ENCODE measurements at places on chromosomes 5 and 9.

- peak; percentile 24 for DNase-seq
Observed at GRCh38 chr9:38380230-38380871, 12.2 kb upstream of the ALDH1B1 start.

DNA sequence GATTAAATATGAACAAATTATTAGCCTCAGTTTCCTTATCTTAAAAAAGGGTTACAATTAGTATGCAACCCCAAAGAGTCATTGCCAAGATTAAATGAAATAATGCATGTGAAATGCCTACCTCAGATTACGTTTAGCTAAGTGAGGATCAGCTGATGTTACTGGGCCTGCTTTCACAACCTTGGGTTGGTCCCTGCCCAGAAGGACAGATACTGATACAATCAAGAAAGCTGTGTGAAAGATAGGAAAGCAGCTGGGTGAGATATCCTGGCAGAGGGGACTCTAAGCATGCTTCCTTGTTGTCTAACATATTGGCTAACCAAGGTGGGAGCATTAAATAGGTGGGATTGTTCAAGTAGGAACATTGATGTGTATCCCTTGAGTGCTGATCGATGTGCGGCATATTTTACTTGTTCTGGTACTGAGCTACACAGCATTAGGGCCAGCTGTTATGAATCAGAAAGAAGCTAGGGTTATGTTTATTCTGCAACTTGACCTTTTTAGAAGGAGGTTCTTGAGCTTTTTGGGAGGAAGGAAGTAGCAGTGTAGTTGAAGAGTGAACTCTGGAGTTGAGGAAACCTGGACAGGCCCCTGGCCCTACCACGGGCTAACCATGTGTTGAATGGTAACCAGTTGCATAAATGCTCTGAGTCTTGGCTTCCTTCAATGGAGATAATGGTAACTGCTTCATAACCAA lies 28.9 kb downstream of the SNX24 start:
- DNase-seq: no peak

DNA sequence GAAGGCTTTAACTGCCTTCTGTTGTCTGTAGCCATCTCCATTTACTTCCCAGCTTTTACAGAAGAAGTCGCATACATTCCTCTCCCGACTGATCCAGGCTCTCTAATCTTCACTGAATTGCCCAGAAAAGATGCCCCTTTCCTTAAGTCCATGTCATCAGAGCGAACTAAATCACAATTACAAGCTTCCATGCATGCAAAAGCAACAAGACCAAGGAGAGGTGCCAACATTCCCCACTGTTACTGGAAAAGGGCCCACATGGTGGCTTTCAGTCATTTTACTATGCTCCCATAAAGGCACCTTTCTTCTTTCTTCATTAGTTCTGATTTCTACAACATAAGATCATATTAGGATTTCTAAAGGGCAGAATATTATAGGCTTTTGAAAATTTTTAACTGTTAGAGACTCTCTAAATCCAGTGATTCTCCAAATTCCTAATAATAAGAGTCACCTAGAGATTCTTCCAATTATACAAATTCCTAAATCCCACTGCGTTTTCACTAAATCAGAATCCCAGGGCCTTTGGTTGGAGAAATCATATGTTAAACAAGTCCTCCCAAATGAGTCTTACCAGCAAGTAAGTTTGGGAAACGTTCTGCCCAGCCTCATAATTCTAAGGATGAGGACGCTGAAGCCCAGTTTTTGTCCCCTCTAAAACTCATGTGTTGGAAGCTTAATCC lies 17.0 kb upstream of the ZFR start:
- no peak for DNase-seq

DNA sequence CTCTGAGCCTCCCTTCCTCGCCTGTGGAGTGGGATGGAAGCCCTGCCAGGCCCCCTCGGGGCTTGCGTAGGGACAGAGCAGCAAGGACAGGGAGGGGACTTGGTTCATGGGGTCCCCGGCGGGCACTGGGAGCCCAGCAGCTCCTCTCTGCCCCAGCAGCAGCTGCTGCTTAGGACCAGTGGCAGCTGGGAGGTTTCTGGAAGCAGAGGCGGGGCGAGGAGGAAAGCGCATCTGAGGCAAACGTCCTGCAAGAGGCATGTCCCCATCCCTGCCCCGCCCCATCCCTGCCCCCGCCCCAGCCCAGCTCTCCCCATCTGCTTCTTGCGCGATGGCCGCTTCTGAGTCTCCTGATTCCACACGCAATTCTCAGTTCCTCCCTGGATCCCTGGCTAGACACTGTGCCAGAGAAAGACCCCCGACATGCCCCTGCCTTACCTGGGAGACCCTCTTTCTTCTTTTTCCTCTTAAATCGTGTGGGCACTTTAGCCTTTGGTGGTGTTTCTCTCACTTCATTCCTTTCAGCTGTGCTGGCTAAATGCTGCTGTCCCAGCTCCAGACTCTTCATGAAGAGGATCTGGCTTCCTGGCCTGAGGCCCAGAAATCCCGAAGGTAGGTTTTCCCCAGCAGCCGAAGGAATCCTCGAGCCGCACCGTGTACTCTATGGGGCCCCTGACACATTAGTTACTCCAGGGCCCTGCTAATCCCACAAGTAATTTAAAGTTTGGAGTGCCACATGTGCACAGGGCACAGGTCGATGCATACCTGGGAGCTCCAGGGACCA lies 4.4 kb upstream of the OR2S2 start:
- DNase-seq: no peak

DNA sequence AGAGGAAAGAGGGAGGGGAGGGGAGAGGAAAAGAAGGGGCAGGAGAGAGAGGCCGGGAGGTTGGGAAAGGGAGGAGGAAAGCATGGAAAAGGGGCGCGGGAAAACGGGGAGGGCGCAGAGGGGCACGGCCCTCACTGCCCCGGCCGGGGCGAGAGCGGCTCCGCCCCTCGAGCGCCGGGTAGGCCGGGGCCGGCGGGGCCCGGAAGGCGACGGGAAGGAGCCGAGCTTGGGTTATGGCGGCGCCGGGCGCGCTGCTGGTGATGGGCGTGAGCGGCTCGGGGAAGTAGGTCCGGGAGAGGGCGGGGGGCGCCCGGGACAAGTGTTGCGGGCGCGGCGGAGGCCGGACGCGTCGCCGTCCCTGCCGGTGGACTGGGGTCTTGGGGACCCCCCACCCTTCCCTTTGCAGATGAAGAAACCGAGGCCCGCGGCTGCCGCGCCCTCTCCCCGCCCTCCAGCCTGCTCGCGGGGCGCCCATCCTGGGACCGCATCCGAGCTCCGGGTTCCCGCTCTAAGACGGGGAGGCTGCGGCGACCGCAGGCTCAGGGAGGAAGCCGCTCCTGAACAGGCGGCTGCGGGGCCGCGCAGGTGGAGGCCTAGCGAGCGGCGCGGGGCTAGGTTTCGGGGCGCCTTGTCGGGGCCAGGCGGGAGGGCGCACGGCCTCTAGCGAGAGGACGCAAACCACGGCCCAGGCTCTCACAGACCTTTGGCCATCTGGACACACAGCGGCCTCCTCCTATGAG lies at the start of gene IDNK:
TSS of gene IDNK (plus strand) at position 205 of the 740 bp plus-strand sequence. CDS start at position 234, 29 bp downstream.
- DNase-seq: peak; percentile 62

- no peak for DNase-seq
Observed at GRCh38 chr9:22590336-22591033, 143.9 kb downstream of the DMRTA1 start.

GRCh38 chr5:110752953-110753352 lies 14.1 kb downstream of the SLC25A46 start:
- no peak for DNase-seq

- no peak for DNase-seq
Observed at GRCh38 chr9:127489471-127490115, 38.3 kb downstream of the LRSAM1 start.

GRCh38 chr9:96169484-96169883 lies 132.5 kb downstream of the HSD17B3 start:
- DNase-seq: no peak

GRCh38 chr5:9715891-9716335 lies 85.8 kb upstream of the TAS2R1 start:
- DNase-seq: no peak

- DNase-seq: no peak
Observed at GRCh38 chr9:4193391-4193790, 106.5 kb downstream of the GLIS3 start.

DNA sequence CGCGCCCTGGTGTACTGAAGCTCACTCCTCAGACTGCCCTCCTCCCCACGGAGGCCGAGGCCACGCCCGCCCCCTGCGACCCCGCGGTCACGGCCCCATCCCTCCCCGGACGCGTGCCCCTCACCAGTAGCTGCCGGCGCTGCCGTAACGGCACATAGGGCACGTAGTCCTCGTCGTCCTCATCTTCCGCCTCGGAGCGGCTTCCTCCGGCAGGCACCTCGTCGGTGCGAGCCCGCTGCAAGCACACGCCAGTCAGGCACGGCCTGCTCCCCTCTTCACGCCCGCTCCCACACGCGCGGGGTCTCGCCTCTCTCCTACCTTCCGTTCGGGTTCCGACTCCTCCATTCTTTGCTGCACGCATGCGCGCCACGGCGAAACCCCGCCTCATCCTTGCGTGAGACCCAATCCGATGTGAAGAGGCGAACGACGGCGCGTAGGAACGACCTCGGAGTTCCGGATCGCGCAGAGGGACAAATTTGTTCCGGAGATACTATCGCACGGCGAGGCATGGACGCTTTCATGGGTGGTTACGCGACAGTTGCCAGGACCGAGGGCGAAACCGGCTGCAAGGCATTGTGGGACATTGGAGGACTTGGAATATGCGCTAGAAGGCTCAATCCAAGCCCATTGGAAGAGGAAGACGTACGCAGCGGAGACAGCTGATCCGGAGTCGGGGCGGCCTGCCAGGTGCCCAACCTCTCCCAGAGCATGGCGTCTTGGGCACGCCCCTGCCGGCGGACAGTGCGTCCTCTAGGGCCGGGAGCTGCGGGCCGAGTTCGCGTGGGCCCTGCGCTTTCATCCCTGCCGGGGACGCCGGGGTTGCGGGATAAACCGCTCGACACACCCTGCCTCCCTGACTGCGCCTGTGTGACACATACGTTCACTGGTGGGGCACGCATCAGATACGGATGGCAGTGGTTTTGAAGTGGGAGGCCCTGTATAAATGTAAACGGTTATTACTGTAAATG lies at the start of gene DDX41:
TSS of gene DDX41 (minus strand) at position 361 of the 968 bp plus-strand sequence. CDS start at position 345, 16 bp downstream.
- DNase-seq: peak; percentile 94

GRCh38 chr9:127634021-127634420 lies 21.9 kb downstream of the STXBP1 start:
- no peak for DNase-seq

DNA sequence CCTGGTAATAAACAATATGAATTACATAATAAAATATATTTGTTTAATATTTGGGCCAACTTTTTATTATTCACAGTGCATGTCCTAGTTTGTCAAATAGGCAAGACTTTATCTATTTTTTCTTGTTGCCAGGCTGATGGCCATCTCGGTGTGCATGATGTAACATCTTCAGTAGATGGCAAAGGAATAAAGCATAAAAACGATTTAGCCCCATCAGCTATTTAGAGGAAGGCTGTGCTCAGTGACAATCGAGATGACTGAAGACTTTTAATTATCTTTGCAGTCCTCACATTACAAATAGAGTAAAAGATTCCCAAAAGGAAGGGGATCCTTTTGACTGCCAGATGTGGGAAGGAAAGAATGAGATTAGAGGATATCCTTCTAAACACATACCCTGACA lies 358.5 kb downstream of the PTPRD start:
- peak; percentile 54 for DNase-seq

GRCh38 chr5:10427201-10427600 lies 14.5 kb upstream of the ROPN1L start:
- no peak for DNase-seq

DNA sequence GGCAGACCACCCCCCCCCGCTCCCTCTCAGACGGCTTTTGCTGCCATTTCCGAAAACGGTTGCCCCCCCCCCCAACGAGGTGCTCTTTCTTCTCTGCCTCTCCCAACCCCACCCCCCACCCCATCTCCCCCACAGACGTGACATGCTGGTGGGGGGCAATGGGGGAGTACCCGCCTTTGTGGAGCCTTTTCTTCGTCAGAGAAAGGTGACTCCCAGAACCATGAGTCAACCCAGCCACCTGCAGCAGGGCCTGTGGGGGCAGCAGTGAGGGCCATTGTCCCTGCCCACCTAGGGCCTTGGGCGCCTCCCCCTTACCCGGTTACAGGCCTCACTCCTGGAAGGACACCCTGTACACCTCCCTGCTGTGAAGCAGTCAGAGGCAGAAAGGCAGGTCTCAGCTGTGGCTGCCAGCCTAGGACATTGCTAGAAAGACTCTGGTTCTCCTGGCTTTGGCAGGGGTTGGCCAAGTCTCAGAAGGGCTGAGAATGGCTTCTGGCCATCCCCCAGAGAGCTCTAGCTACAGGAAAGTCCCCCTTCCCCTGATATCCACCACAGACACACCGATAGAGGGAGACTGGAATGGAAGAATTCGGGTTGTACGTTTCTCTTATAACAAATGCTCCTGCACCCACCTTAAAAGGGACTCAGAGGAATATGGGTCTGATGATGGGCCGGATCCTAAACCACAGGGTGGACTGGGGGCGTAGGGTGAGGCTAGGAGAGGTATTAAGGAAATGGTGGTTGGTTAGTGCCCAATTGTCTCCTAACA lies 2.2 kb downstream of the DNAJB5 start:
- DNase-seq: no peak

DNA sequence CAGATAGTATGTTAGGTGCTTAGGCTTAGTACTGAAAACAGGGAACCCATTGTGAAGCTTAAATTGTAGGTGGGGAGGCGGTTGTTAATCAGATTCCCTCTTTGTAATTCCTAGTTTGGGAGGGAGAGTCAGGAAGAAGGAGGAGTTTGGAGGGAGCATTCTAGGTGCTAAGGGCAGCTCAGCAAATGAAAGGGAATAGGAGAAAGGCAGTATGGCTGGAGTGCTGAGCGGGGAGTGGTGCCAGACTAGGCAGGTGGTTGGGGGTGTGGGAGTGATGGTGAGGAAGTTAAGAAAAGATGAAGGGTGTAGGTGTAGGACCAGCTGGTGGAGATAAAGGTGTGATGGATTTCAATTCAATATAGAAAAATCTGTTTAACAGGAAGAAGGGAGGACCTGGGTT lies 11.1 kb upstream of the GARNL3 start:
- no peak for DNase-seq

- DNase-seq: no peak
Observed at GRCh38 chr5:75279321-75279720, 42.6 kb upstream of the ANKRD31 start.

GRCh38 chr5:53151713-53152458 lies 42.3 kb upstream of the MOCS2 start:
- DNase-seq: no peak

- no peak for DNase-seq
Observed at GRCh38 chr9:69572611-69573010, 99.6 kb downstream of the APBA1 start.

- DNase-seq: no peak
Observed at GRCh38 chr5:108728566-108729241, 19.0 kb upstream of the FER start.

DNA sequence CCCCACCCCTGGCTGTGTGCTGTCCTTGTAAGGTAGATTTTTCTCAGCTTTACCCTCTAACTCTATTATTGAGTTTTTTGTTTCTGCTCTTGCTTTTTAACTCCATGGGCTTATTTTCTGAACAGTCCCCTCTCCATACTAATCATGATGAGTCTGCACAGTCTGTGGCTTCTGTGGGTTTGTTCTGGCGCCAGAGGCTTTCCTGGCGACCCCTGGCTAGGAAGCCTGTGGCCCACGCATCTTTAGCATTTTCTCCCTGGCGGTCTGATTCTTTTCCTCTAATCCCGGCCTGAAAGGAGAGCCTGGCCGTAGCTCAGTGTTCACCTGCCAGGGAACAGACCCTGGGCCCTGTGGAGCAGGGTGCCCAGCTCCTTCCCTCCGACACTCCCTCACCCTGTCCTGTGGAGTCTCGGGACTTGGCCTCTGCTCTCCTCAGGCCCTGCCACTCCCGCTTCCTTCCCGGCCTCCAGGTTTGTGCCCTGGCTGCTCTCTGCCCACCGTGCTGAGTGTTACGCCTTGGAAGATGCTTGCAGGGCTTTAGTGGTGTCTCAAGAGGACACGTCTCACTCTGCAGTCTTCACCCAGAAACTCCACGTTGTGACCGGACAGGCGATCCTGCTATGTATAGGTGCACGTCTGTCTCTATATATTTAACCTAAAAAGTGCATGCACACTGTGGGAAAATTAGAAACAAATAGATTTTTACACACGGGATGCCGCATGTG lies 31.7 kb upstream of the LRRC14B start:
- DNase-seq: no peak
